ENCODE measurements at places on chromosomes 4 and X.

DNA sequence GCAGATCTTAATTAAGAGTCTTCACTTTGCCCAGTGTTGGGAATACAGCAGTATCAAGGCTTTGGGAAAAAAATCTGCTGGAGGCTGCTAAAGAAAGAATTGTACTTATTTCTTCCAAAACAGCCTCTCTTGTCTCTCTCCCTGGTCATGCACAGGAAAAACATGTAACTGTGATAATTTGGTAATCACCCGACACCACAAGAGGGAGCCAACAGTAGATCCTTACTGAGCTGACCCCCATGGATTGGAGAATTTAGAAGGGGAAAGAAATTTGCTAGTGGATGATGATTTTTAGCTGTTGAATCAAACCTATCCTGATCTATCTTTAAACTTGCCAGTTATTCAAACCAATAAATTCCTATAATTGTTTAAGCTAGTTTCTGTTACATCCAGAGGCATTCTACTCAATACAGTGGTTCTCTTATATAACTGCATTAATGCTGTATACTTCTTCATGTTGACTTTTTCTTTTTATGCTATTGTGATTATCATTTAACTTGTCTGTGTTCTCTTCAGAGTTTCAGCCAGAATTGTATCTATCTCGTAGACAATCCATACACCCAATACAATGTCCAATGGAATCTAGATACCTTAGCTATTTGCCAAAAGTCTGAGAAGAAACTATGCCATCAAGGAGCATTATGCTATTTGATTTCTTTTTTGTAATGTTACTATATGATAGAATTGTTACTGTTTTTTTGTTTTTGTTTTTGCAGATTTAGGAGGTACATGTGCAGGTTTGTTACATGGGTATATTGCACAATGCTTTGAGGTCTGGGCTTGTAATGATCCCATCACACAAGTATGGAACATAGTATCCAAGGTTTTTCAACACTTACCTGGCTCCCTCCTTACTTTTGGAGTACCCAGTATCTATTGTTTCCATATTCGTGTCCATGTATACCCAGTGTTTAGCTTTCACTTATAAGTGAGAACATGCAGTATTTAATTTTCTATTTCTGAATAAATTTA lies 31.3 kb upstream of the ARHGEF38 start:
- peak; percentile 62 for DNase-seq

DNA sequence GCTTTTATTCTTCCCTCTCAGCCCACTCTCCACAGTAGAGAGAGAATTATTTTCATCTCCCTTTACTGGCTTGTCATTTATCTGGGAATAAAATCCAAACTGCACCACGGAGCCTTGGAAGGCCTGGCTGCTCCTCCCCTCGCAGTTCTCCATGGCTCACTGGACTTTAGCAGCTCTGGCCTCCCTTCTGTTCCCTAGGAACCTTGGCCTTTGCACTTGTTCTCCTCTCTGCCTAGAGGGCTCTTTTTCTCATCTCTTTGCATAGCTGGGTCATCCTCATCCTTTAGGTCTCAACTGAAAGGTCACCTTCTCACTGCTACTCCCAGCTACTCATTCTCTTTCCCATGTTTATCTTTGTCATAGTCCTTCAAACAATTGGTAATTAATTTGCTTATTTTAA lies 31.3 kb upstream of the TAPT1 start:
- DNase-seq = no peak

DNA sequence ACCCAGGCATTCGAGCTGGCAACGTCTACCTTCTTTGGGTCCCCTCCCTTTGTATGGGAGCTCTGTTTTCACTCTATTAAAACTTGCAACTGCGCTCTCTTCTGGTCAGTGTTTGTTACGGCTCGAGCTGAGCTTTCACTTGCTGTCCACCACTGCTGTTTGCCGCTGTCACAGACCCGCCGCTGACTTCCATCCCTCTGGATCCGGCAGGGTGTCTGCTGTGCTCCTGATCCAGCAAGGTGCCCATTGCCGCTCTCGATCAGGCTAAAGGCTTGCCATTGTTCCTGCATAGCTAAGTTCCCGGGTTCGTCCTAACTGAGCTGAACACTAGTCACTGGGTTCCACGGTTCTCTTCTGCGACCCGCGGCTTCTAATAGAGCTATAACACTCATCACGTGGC lies 183.5 kb upstream of the GALNTL6 start:
- DNase-seq = no peak

GRCh38 chr4:10007793-10008608 lies 13.3 kb downstream of the SLC2A9 start:
- no peak for DNase-seq

GRCh38 chr4:80183250-80184052 lies 13.9 kb upstream of the PRDM8 start:
- DNase-seq = no peak

DNA sequence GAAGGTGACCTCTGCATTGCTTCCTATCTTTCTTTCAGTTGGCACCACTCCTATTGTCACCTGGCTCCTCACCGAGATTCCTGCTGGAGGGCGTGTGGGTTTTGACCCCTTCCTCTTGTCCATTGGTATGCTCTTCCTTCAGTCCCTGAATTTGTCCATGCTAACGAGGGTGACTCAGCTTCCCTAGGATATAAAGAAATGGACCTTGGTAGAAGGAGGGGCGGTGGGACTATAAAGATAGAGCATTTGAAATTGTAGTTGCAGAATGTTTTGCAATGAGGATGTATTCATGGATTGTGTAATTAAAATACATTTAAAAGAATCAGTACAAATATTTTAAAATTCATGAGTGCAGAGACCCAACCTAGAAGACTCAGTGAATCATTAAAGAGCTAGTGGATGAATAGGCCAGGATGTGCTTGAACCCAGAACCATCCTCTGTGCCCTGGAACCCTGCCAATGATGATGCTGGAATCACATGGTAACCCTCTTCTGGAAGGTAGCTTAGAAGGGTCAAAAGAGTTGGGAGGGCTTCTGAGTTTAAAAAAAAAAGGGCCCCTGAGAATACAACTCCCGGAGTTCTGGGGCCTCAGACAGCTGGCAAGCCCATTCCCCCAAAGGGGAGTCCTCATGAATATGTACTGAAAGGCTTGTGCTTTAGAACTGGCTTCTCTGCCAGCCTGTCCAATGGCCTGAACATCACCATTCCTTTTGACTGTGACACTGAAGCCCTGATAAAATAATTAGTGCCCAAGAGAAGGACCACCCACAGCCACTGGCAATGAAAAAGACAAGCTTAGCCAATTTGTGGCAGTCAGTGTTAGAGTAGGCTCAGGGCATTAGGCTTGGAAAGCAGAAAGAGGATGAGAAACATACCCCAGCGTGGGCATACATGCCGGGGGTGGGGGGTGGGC lies 8.0 kb downstream of the XPNPEP2 start:
- no peak for DNase-seq

- DNase-seq = no peak
Measured at GRCh38 chr4:83536362-83537272, 709 bp downstream of the GPAT3 start.

DNA sequence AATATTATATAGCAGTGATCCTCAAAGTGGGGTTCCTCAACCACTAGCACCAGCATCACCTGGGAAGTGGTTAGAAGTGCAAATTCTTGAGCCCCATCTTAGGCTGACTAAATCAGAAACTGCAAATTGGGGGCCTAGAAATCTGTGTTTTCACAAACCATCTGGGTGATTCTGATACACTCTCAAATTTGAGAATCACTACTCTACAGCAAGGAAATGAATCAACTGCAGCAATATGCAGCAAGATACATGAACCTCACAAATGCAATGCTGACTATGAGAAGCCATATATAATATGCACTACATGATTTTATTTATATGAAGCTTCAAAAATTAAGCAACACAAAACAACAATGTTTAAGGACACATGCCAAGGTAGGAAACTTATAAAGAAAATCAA lies 36.2 kb upstream of the IRS4 start:
- no peak for DNase-seq

DNA sequence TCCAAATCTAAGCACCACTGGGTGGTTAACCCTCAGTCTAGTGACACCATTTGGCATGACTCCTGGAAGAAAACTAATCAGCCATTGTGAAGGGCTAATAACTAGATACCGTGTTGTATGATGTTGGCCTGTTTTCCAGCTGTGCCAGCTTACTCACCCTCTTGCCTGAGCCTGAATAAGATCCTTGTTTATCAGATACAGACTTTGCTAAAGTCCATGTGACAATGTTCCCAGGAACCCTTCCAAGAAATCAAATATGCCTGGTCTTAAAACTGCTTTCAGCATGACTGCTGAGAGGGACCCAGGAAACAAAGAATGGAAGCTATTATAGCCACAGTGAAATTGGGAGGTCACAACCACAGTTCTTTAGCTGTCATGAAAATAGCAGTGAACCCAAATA lies 640.8 kb upstream of the INTU start:
- no peak for DNase-seq

DNA sequence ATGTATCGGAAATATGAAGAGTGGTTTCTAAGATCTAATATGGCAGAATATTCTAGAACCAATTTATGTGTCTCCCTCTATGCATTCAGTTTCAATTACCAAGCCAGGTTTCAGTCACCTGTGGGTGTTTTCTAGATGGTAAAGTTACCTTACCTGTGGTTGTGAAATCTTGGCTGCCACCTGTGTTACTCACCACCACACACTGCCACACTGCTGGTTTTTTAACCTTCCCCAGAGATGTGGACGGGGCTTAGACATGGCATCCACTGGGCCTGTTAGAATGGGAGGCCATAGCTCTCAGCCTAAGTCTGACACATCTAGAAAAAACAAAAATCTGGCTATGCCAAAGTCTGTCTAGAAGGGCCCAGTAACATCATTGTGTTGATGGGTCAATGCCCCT lies 896.5 kb upstream of the PABPC4L start:
- DNase-seq = no peak

- no peak for DNase-seq
Measured at GRCh38 chrX:14581081-14581480, 51.7 kb downstream of the GLRA2 start.

DNA sequence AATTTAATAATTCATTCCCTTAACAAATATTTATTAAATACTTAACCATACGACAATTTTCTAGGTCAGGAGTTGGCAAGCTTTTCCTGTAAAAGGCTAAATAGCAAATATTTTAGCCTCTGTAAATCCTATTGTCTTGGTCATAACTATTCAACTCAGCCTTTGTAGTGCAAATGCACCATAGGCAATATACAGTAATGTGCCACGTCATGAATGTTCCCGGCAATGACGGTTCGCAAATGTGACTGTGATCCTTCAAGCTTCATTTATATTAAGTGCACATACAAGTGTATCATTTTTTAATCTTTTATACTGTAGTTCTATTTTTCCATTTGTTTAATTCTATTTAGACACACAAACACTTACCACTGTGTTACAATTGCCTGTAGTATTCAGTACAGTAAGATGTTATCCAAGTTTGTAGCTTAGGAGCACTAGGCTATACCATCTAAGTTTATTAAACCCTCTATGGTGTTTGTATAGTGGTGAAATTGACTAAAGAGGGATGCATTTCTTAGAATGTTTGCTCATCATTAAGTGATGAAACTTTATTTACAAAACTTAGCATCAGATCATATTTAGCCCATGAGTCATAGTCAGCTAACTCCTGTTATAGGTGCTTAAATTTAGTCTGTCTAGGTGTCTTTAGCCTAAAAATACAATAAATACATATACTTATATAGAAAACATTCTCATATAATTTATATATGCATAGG lies 553.6 kb downstream of the STPG2 start:
- DNase-seq = no peak

DNA sequence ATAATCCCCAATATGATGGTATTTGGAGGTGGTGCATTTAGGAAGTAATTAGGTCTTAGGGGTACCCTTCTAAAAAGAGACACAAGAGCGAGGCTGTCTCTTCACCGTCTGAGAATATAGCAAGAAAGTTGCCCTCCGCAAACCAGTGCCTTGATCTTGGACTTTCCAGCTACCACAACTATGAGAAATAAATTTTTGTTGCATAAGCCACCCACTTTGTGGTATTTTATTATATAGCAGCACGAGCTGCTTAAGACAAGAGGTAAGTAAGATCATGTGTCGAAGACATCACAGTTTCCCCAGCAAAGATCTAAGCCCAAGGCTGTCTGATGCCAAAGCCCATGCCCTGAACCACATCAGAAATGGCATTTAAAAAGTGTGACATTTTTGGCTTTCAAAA lies 9.6 kb upstream of the EXOSC9 start:
- DNase-seq = no peak

DNA sequence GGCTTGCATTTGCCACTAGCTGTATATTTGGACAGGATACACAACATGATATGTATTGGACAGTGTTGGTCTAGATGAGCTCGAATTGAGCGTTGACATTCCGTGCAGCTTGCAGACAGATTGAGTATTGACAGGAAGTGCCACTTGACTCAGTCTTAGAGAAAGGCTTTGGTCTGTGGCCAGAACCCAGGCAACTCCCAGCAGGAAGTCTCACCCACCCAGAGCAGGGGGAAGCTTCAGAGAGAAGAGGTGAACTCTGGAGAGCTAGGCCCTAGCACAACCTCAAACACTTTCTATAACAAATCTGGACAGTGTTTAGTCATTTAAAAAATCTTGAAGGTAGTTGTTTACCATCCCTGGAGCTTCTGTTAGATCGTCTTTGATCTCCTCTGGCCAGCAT lies 280.5 kb downstream of the FBXW7 start:
- DNase-seq = peak; percentile 28

- no peak for DNase-seq
Measured at GRCh38 chr4:159105761-159106243, 2.9 kb downstream of the RAPGEF2 start.

- DNase-seq = no peak
Measured at GRCh38 chr4:54224996-54225597, 4.0 kb upstream of the PDGFRA start.

- DNase-seq = no peak
Measured at GRCh38 chr4:182449930-182450439, 206.8 kb downstream of the TENM3 start.

DNA sequence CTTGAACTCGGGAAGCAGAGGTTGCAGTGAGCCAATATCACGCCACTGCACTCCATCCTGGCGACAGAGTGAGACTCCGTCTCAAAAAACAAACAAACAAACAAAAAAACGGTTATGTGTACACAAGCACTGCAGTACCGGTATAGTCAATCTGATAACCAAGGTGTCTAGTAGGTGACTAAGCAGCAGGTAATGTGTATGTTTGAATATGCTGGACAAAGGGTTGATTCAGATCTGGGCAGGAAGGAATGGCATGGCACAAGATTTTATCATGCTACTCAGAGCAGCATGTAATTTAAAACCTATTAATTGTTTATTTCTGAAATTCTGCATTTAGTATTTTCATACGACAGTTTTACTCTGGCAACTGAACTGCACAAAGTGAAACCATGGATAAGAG lies 41.7 kb downstream of the MAGEC1 start:
- DNase-seq = no peak

All from NCI-H1436 (cell line).